ENCODE measurements at places on chromosomes 2 and 18. TPM values are rescaled to one million over a fixed set of nuclear protein-coding genes. Genes with fewer than 3 reads are reported as not detected.

- no peak overlapping the region for H3K4me3 ChIP-seq
- peaks cover 6% of the 10 kb centered on the region for H3K4me1 ChIP-seq
- no peaks in the 10 kb centered on the region for H3K36me3 ChIP-seq
- DNase-seq = no peak
- H3K27ac ChIP-seq = no peak overlapping the region
These were observed 8.5 kb upstream of the ATP8B1 start for GRCh38 chr18:57811477-57812125.

DNA sequence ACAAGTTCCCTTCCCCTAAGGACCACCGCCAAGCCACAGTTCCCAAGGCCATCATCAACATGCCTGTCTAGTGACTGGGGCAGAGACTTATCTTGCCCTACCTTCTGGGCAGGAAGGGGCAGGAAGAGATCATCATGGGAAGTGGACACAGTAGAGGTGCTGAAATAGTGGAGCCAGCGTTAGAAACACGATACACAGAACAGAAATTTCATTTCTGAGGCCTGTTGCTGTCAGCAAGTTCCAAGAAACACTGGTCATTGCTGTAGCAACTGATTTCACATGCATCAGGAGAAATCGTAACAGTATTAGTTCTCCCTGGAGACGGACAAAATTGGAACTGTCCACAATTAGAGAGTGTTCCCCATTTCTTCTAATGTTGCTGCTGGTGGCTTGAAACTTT is 83.0 kb downstream of the COLEC12 start:
- H3K4me1 ChIP-seq = no peaks in the 10 kb centered on the region
- DNase-seq = no peak
- H3K36me3 ChIP-seq = peaks cover 29% of the 10 kb centered on the region
- no peak overlapping the region for H3K27ac ChIP-seq

GRCh38 chr18:7117390-7118355 is at the start of gene LAMA1:
Gene LAMA1 (minus strand): TSS chr18:7117797. CDS start chr18:7117720, 77 bp downstream.
- DNase-seq = peak; percentile 94
- H3K4me3 ChIP-seq = peak within 1 kb of the TSS; percentile 94
- H3K36me3 ChIP-seq = peaks cover 5% of the 10 kb centered on the region
- peaks cover 5% of the 10 kb centered on the region for H3K4me1 ChIP-seq
- no peaks in the 10 kb centered on the region for H3K27me3 ChIP-seq

- no peak overlapping the region for H3K27ac ChIP-seq
- H3K4me1 ChIP-seq = peaks cover 21% of the 10 kb centered on the region
- H3K36me3 ChIP-seq = no peaks in the 10 kb centered on the region
- DNase-seq = no peak
These were observed 18.7 kb downstream of the PCARE start for GRCh38 chr2:29055601-29056000.

- H3K4me3 ChIP-seq = no peak overlapping the region
- H3K27ac ChIP-seq = no peak overlapping the region
- no peaks in the 10 kb centered on the region for H3K36me3 ChIP-seq
- no peak for DNase-seq
- H3K27me3 ChIP-seq = no peaks in the 10 kb centered on the region
These were observed 71.8 kb downstream of the CMPK2 start for GRCh38 chr2:6793913-6794312.

DNA sequence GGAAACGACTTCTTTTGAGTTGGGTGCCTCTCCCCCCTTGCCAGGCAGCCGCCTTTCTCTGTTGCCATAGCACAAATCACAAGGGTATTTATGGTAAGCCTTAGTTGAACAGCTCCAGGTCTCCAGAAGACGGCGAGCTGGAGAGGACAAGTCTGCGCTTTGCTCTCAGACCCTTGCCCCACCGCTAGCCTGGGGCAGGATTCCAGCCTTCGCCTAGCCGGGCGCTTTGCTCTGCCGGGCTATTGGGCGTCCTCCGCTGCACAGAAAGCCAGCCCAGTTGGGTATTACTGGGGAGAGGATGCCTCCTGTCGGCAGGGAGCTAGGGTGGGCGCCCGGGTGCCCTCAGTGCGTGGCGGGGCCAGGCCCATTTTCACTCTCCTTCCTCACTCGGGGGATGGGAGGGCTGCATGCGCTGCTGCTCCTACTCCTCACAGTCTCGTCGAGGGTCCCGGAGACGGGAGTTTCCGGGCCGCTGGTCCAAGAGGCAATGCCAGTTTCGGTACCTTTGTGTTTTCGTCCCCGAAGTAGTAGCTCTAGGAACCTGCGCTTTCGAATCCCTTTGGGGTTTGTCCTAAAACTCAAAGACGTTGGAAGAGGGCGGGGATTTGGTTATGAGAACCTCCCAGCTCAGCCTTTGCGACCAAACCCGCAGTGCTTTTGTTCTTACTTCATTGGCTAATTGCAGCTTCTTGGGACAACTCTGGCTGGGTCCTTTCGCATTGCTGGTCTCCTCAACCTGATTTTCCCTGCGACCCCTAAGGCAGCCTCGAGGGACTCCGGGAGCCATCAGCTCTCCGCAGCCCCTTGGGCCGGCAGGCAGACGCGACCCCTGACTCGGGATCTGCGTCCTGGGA is 3.6 kb upstream of the DLX2 start:
- no peaks in the 10 kb centered on the region for H3K36me3 ChIP-seq
- DNase-seq = peak; percentile 90
- H3K4me3 ChIP-seq = peak overlapping the region; percentile 73
- peaks cover 5% of the 10 kb centered on the region for H3K4me1 ChIP-seq
- H3K27ac ChIP-seq = no peak overlapping the region
- H3K27me3 ChIP-seq = peaks cover 74% of the 10 kb centered on the region

GRCh38 chr18:61939046-61939674 is 46.4 kb upstream of the RNF152 start:
- H3K36me3 ChIP-seq = no peaks in the 10 kb centered on the region
- no peak overlapping the region for H3K4me3 ChIP-seq
- H3K27ac ChIP-seq = no peak overlapping the region
- H3K27me3 ChIP-seq = no peaks in the 10 kb centered on the region
- no peak for DNase-seq

CYRIA gene
- total RNA-seq = 2.5 TPM

GRCh38 chr2:99643787-99644418 is 154.1 kb upstream of the REV1 start:
- no peak overlapping the region for H3K4me3 ChIP-seq
- H3K27ac ChIP-seq = no peak overlapping the region
- no peaks in the 10 kb centered on the region for H3K36me3 ChIP-seq
- no peak for DNase-seq

NPHP1 gene
- 8.4 TPM for total RNA-seq

DNA sequence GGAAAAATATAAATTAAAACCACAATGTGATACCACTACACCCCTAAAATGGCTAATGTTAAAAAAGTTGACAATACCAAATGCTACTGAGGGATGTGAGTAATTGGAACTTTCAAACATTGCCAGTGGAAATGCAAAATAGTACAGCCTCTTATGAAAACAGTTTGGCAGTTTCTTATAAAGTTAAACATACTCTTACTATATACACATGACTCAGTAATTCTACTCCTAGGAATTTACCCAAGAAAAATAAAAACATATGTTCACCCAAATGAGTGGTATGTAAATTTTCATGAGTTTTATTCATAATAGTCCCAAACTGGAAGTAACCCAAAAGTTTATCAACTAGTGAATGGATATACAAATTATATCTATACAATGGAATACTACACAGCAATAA is 228.0 kb downstream of the CYP26B1 start:
- no peaks in the 10 kb centered on the region for H3K4me1 ChIP-seq
- no peak for DNase-seq
- H3K4me3 ChIP-seq = no peak overlapping the region
- peaks cover 4% of the 10 kb centered on the region for H3K27me3 ChIP-seq
- H3K36me3 ChIP-seq = no peaks in the 10 kb centered on the region
- H3K27ac ChIP-seq = no peak overlapping the region

DNA sequence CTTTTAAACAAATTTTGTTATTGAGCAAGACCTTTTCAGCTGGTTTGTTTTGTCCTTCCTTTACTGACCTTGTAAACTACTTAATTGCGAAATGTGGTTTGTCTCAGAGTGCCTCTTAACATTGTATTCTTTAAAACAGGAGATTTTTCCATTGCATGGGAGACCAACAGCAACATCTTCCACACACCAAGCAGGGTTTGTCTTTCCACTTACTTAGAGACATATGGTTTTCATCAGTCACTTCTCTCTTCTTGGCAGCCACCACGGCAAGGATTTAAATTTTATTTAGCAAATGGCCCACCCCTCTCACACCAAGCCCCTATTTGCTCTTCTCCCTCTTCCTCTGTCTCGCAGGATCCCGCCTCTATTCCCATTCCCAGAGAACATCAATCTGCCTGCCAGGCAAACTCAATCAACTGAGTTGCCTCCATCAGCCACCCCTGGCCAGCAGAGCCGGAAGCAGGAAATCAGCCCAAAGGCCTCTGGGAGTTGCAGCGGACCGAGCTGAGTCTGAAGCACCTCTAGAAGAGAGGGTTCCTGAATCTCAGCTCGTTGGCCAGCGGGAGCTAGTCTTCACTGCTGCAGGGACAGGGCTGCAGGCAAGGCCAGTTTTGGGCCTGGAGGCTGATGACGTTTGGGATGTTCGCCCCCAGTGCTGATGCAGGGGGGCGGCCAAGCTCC is 11.3 kb upstream of the CIB4 start:
- DNase-seq = peak; percentile 51
- H3K27me3 ChIP-seq = no peaks in the 10 kb centered on the region
- no peaks in the 10 kb centered on the region for H3K4me1 ChIP-seq
- H3K36me3 ChIP-seq = no peaks in the 10 kb centered on the region
- H3K27ac ChIP-seq = no peak overlapping the region
- no peak overlapping the region for H3K4me3 ChIP-seq

DNA sequence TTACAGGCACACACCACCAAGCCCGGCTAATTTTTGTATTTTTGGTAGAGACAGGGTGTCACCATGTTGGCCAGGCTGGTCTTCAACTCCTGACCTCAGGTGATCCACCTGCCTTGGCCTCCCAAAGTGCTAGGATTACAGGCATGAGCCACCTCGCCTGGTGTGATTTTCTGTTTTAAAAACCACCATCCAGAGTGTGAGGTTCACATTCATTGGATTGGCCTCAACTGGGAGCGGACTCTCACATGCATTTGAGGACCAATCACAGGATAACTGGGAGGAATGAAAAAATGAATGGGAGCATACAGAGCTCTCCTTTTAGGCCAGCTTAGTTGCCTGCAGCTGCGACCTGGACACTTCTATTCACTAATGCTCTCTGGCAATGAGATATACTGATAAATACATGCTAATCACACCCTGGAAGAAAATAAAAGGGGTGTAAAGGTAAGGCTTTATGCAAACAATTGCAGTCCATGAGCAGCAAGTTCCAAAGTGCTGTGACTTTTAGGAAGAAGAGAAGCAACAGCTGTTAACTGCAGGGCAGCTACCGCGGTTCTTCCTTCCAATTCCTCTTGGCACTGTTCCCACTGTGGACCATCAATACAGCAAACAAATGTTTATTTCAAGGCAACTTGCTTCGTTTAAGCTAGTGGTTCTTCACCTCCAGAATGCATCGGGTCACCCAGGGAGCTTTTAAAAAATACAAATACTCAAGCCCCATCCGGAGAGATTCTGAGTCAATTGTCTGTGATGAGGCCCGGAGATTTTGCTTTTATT is 49.5 kb upstream of the FZD5 start:
- peaks cover 13% of the 10 kb centered on the region for H3K4me1 ChIP-seq
- no peak overlapping the region for H3K27ac ChIP-seq
- no peak overlapping the region for H3K4me3 ChIP-seq
- no peaks in the 10 kb centered on the region for H3K27me3 ChIP-seq
- no peaks in the 10 kb centered on the region for H3K36me3 ChIP-seq

DNA sequence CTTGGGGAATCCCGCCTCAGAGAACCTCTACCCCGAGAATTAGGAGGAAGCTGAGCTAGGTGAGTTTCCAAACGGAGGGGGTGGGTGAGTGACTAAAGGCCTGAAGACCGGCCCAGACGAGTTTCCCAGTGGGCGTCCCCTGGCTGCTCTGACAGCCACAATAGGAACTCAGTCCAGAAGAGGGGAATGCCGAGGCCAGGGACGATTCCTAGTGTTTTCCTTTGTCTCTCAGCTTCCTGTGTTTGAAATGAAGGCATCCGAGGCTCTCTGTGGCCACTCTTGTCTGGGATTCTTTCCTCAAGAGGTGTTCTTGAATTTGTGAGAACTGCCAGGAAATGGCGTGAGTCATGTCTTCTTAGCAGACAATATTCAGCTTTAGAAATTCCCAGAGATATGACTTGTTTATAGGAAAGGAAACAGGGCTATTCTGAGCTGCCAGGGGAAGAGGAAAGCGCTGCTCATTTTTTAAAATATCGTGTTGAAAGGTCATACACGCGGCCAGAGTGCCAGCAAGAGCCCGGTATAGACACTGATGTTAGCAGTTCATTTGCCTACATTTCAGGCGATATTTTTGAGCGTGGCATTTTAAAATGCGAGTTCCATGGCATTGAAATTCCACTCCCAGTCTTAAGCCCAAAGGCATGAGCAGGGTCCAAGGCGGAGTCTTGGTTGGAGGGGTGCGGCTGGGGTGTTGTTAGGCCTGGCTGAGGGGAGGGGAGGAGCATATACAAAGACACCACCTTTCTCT is 169.1 kb upstream of the KLF7 start:
- peaks cover 10% of the 10 kb centered on the region for H3K4me1 ChIP-seq
- DNase-seq = peak; percentile 88
- peak overlapping the region; percentile 41 for H3K4me3 ChIP-seq
- no peaks in the 10 kb centered on the region for H3K27me3 ChIP-seq
- H3K27ac ChIP-seq = peak overlapping the region; percentile 97
- H3K36me3 ChIP-seq = no peaks in the 10 kb centered on the region

GPR45 gene
- not detected for total RNA-seq

DNA sequence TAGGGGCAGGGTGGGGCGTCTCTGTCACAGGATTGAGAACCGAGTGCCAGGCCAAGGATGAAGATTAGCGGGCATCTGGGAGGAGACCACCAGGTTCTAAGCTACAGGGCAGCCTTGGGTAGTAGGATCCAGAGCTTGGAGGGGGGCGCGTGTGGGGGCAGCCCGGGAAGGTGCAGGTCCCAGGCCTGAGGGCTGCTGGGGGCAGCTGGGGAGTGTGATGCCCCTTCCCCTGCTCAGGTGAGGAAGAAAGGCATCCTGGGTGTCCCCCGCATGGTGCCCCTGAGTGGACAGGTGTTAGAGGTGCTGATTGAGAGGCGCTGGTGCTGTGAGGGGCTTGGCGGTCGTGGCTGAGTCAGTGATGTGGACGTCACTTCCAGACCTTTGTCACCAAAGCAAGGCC is 33.9 kb upstream of the MBP start:
- no peak overlapping the region for H3K4me3 ChIP-seq
- no peaks in the 10 kb centered on the region for H3K36me3 ChIP-seq
- DNase-seq = no peak
- H3K27ac ChIP-seq = no peak overlapping the region
- no peaks in the 10 kb centered on the region for H3K4me1 ChIP-seq

DNA sequence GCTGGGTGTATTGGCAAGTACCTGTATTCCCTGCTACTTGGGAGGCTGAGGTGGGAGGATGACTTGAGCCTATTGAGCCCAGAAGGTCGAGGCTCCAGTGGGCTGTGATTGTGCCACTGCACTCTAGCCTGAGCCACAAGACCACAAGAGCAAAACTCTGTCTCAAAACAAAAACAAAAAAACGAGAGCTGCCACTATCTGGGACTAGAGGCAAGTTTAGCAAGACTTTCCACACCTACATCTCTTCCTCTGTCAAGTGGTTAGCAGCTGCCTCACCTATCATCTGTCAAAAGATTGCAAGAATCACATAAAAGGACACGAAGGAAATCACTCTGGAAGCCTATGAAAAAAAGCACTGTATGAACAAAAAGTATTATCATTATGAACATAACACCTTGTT is 55.2 kb upstream of the RIOK3 start:
- no peaks in the 10 kb centered on the region for H3K27me3 ChIP-seq
- H3K4me3 ChIP-seq = no peak overlapping the region
